ENCODE measurements at places on chromosomes 6 and 20.

DNA sequence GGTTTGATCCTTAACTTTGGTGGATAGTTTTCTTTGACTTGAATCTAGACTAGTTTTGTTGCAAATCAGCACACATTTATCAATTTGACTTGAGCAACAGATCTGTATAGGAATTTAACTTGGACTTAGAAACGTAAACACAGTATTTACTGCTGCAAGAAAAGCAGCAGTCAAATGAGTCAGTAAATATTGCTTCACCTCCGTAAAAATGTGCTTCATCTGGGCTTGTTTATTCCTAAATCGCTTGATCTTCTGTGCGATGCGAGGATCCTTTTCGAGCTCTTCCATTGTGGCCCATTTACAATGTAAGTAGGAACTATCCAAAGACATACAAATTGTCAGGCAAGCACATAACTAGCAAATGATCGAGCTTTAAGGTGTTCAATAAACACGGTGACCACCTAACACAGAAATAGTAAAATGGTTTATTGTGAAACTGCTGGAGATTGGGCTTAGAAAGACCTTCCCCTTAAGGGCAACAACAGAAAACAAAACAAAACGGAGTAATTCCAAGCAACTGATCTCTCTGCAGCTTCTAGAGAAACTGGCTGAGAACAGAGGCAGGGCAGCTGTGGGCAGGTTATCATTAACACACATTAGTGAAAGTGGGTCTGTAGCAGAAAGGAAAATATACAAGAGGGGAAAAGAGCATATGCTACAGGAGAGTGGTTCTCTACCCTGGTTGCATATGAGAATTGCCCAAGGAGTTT lies 120.8 kb downstream of the CHD6 start:
- ATAC-seq: no peak

GRCh38 chr20:22815603-22816315 lies 219.4 kb upstream of the SSTR4 start:
- no peak for ATAC-seq

DNA sequence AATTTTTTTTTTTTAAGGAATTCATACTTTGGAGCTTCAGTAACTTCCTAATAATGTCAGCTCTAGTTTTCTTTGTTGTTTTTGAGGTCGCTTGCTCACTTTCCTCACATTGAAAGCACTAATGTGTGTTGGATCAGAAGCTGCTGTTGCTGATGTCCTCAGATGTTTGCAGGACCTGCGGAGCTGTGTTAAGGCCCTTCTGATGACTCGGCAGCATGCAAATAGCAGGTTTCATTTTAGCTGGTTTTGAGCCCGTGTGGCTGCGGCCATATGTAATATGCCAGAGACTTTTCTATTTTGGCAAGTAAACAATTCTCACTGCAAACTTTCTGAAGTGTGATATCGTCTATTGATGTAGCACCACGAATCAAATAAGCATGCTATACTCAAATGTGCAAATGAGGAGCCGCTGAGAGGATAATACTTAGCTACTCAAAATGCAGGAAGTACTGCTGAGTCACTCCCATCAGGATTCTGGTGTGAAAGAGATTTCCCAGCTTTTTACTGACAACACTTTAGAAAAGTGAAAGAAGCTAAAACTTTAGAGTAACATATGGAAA lies 187.8 kb downstream of the SASH1 start:
- ATAC-seq: no peak

DNA sequence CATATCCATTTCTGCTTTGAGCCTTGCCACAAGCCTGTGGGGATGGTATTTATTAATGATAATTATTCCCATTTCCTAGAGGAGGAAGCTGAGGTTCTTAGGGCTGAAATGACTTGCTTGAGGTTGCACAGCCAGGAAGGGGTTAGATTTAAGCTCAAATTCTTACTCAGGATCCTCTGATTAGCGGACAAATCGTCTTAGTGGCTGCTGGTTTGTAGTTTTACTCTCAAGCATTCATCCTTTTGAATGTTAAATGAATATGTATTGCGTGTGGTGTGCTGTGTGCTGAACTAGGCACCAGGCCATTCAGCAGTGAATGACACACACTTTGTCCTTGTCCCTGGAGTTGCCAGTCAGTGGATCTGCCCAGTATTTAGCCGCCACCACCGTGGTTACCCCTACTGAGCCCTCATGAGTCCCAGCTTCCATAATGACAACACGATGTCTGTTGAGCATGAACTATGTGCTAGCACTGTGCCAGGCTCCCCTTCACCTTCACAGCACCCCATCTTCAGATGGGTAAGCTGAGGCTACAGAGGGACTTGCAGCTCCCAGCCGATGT lies 10.0 kb downstream of the PACSIN1 start:
- no peak for ATAC-seq

- ATAC-seq: no peak
Observed at GRCh38 chr20:6466075-6466810, 301.2 kb upstream of the BMP2 start.

DNA sequence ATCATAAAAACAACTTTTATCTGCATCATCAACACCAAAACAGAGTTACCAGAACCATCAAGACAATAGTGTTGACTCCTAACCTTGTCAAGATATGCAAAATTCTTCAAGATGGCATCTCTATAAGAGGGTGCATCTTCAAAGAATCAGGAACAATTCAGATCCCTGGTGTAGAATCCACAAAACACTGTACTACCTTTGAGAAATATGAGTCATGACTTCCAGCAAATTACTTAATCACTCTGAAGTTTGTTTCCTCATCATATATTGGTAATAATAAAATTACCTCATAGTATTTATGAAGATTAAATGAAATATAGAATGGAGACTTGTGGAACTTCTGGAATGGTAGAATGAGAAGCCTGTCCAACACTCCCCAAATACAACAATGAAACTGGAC lies 221.3 kb upstream of the SUPT3H start:
- ATAC-seq: no peak

- ATAC-seq: no peak
Observed at GRCh38 chr6:18551228-18551627, 164.1 kb downstream of the RNF144B start.

- ATAC-seq: no peak
Observed at GRCh38 chr6:50925548-50925947, 106.9 kb downstream of the TFAP2B start.

GRCh38 chr6:146634022-146634421 lies 35.2 kb downstream of the ADGB start:
- no peak for ATAC-seq

DNA sequence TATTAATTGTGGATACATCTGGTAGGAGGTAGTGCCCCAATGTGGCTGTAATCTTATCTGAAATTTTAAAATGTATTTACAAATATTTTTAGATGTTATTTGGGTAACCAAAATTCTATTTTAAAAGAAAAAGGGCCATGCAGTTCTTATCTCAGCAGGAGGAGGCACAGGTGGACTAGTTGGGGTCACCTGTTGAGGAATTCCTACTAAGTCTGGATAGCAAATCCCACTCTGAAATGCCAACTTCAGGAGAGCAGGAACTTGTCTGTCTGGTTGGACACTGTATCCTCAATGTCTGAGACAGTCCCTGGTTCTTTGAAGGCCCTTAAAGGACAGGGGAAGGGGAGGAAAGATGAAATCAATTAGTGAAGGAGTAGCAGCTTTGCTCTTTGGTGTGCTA lies 82.6 kb downstream of the EYA2 start:
- ATAC-seq: no peak

- ATAC-seq: no peak
Observed at GRCh38 chr6:45591306-45591705, 213.6 kb upstream of the SUPT3H start.

DNA sequence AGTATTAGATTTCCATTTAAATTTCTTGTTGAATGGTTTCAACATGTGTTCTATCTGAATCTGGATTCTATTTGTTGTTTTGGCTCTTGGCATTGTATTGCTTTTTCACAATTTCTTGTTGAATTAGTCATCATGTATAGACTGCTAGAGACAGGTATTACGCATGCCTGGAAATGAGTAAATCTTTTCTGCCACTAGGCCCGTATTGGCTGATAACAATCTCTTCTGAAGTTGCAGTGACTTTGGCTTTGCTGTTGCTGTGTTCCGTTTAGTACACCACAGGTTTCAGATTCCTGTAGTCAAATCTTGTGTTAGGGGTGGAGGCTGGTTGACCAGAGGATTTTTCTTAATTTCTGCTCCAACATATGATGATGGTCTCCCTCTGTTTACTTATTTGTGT lies 1339.4 kb downstream of the GRIK2 start:
- ATAC-seq: no peak

GRCh38 chr6:6402591-6402990 lies 82.1 kb upstream of the F13A1 start:
- no peak for ATAC-seq

GRCh38 chr6:1009103-1009502 lies 302.8 kb upstream of the FOXQ1 start:
- ATAC-seq: no peak

- no peak for ATAC-seq
Observed at GRCh38 chr6:137291441-137291840, 72.3 kb upstream of the IFNGR1 start.

GRCh38 chr6:159809149-159809548 lies 9.1 kb downstream of the PNLDC1 start:
- ATAC-seq: no peak

All from activated CD4-positive, CD25-positive, alpha-beta regulatory T cell treated with anti-CD3 and anti-CD28 coated beads, Interleukin-2, amount 50 U/mL, for 24 hours (primary cell).